CD4-positive, alpha-beta T cell treated with Interleukin-17A for 1 hour (primary cell): ENCODE measurements at places on chromosomes 11 and 22.

DNA sequence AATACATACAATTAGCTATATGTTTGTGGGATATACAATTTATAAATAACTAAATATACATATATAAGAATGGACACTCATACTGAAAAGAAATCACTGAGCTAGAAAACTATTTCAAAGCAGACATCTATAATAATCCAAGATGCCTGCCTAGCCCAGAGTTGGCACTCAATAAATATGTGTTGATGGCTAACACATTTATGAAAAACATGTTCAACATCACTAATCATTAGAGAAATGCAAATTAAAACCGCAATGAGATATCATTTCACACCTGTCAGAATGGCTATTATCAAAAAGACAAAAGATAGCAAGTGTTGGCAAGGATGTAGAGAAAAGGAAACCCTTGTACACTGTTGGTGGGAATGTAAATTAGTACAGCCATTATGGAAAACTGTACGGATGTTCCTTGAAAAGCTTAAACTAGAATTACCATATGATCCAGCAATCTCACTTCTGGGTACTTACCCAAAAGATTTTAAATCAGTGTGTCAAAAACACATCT is 29.8 kb downstream of the POU2AF1 start:
- DNase-seq = no peak

DNA sequence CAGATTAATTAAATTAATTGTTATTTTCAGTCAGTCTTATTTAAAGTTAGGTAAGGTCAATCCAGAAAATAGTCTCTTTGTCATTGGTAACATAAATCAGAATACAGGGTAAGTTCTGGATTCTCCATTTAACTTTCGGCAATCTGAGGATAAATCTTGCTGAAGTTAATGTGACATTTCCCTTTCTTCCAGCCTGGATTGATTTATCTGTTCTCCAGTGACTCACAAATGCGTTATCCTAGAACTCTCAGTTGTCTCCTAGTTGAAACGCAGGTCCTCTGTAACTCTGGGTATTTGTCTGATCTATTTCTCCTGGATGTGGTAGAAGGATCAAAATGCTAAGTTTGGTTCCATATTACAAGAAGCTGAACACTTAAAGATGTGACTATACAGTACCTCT is 21.0 kb downstream of the OR51E1 start:
- DNase-seq = no peak

DNA sequence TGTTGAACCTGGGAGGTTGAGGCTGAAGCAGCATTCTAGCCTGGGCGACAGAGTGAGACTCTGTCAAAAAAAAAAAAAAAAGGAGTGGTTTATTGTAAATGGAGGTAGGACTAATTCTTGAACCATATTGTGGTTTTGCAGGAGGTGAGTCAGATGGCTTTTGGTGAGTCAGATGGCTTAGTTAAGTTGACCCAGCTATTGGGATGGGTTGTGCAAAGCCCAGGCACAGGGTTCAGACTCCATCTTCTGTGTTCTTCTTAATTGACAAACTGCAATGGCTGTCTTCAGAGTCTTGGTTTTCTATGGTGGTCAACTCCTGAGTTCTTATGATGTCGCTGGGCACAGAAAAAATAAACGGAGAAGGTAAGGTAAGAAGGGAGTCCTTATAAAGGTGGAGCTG is 182.7 kb downstream of the ADAMTS15 start:
- no peak for DNase-seq

DNA sequence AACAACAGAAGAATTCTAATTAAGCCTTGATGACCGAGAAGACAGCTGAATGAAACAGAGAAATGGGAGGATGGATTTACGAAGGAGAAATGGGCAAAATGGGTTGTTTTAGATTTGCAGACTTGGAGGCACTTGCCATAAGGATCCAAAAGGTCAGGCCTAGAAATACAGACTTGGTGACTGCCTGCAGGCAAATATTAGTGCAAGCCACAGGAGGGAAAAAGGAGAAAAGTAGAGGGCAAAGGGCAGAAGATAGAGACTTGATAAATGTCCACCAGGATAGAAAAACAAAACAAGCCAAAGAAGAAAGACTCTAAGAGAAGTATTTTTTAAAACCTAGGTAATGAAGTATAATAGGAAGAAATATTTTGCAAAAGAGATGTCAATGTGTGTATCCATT is 13.1 kb downstream of the CCDC34 start:
- no peak for DNase-seq

- no peak for DNase-seq
Observed at GRCh38 chr11:47466701-47467250, 17.8 kb upstream of the RAPSN start.

DNA sequence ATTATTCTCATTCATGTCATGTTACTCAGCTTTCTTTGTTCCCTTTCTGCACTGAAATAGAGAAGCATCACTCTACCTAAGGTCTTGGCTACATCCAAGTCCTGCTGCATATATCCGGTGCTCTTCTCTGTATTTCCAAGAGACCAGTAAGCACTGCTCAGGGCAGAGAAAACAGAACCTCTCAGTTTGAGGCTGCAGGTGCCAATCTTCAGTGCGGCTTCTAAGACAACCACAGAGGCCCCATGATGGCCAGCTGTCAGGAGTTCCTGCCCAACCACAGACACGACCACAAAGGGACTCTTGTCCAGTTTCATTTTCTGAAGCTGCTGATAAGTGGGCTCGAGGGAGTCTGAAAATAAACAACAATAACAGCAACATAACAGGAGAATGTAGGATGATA is 378.4 kb upstream of the PITPNB start:
- DNase-seq = no peak

DNA sequence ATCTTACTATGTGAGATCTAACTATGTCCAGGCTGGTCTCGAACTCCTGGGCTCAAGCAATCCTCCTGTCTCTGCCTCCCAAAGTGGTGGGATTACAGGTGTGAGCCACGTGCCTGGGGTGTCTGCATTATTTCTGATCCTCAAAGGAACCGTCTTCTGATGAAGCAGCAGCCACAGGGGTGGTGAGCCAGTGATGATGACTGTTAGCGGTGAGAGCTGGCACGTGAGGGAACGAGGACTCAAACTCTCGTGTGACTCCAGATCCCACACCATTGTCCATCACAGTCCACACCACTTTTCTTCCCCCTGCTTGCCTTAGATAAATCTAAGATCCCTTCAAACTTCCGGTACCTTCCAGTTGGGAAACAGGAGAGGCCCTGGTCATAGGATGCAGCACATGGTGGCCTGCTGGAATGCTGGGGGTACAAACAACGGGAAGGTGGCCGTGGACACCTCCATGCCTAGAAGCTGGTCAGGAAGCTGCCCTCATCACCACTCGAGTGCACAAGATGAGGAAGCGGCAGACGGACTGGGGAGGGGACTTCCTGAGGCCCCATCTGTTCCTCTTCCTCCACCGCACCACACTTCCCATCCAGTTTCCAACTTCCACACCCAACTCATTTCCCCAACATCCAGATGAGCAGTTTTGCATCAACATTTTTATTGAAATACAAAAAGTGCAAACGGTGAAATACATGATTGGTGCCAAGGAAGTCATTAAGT is 23.8 kb downstream of the ARHGAP1 start:
- peak; percentile 14 for DNase-seq

DNA sequence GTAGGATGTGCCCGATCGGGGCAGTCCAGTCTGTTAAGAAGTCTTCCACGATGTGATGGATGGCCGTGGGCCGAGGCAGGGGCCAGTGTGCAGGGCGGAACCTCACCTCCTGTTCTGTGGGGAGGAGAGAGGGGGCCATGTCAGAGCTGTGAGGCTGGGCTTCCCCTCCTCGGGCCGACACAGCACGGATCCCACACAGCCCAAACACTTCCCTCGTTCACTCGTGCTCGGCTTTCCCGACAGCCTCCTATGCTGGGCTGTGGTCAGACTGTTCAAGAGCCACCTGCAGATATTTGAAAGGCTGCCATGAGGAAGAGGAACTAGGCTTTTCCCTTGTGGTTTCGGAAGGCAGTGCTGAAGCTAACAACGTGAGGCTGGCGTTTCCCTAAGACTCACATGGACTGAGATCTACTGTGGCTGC is 12.3 kb upstream of the TXN2 start:
- peak; percentile 20 for DNase-seq

GRCh38 chr11:121577106-121577848 is 124.5 kb upstream of the SORL1-AS1 start:
- no peak for DNase-seq

DNA sequence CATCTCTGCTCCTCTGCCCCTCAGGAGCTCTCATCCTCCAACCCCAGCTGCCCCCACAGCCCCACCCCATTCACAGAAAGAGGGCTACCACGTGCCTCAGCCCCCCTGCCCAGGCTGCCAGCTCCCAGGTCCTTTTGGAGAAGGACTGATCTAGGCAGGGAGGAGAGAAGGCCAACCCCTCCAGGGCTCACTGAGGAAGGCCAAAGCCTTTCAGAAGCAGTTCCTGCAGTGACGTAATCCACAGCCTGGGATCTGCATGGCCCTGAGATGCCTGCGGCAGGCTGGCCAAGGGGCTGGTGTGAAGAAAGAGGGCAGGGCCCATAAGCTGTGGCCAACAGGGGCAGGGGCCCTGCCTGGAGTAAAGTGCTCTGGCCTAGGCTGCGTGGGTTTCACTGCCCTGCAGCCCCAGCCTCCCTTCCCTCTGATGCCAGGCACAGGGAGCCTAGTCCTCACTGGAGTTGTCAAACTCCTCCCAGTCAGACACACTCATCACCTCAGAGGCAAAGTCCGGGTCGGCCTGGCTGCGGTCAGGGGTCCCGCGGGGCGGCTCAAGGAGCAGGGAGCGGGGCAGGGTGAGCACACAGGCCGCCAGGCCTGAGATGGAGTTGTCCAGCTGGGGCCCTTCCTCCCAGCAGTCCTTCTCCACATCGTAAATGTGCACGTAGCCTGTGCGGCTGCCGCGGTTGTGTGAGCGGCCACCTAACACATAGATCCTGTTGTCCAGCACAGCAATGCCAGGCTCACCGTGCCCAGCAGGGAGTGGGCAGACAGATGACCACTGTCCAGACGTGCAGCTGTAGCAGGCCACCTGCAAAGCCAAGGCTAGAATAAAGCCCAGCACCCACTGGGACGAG is 4.2 kb upstream of the SCARF2 start:
- DNase-seq = no peak

DNA sequence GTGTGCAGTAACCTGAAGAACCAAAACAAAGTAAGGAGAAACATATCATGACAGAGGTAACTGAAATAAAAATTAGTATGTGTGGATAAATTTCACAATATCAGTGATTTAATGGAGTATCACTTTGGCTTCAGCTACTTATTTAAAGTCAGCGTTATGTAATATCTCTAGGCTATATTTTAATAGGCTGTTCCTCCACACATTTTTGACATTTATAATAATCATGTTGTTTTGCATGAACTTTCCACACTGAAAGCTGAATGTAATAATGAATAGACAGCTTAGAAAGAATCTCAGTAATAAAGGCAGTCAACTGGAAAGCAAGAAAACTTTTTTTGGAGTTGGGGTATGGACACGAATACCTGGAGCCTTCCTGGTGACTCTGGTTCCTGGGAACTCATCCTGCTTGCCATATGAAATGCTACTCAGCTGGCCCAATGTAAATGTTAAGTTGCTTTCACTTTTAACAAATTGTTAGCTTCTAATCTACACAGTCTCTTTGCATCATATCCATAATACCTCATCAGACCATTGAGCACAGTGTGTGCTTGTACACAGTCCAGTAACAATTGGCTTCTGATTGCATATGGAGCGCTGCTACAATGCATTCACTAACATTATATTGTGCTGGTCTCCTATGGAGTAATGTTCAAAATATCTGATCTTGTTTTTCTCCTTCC is 257.7 kb downstream of the SOX6 start:
- no peak for DNase-seq

GRCh38 chr11:44725757-44726282 is 942 bp upstream of the TSPAN18 start:
- no peak for DNase-seq

- no peak for DNase-seq
Observed at GRCh38 chr22:41248758-41249157, 8.0 kb upstream of the CHADL start.

GRCh38 chr11:65404210-65404609 is 17.8 kb downstream of the FRMD8 start:
- no peak for DNase-seq

DNA sequence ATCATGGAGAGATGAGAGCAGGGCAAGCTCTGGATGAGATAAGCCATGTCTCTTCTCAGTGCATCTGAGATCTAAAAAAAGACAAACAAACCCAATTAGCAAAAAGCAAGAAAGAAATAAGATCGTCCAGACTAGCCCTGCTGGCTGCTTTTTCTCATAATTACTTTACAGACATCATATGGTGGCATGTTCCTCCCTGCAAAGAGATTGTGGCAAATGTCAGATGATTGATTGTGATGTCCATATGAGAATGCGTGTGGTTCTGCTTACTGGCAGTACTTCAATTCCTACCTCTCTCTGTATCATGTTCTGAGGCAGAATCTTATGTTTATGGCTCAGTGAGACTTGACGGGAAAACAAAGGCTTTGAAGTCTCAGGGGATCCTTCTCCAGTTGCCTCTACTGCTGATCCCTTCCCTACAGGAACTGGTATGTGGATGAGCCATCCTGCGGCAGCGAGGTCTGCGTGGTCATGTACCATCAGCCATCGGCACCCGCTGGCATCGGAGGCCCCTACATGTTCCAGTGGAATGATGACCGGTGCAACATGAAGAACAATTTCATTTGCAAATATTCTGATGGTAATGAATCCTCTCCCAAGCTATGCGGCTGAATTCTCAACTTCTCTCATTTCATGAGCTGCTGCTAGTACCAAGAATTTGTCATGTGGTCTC is 8.8 kb downstream of the LAYN start:
- no peak for DNase-seq

- no peak for DNase-seq
Observed at GRCh38 chr11:103051151-103051801, 40.7 kb downstream of the DCUN1D5 start.

GRCh38 chr11:64536396-64536941 is 54.6 kb upstream of the SLC22A12 start:
- DNase-seq = no peak

DNA sequence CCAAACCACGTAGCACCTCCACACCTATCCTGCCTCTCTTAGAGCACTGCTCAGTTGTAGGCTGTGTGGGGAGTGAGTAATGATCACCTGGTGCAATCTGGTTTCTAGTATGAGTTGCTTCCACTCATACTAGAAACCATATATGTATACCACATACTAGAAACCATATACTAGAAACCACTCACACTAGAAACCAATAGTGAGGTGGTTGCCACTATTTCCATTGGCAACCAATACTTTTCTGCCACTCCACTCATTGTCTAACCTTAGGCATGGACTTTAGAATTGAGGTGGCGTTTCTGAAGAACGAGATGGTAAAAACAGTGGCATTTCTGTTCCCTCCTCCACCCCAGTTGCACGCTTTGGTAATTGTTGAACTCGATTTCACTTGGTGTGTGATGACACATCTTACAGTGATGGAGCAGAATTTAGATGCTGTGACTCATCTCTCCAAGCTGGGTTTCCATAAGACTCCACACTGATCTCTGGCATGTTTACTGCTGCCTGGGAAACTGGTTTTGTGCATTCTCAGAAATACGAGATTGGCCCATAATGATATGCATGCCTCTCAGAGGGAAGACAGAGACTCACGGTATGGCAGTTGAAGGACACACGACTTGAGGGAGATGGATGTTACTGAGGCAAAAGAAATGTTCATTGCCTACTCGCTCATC is 82.9 kb downstream of the KIRREL3 start:
- DNase-seq = no peak
